ENCODE measurements at places on chromosomes 1 and 21.

DNA sequence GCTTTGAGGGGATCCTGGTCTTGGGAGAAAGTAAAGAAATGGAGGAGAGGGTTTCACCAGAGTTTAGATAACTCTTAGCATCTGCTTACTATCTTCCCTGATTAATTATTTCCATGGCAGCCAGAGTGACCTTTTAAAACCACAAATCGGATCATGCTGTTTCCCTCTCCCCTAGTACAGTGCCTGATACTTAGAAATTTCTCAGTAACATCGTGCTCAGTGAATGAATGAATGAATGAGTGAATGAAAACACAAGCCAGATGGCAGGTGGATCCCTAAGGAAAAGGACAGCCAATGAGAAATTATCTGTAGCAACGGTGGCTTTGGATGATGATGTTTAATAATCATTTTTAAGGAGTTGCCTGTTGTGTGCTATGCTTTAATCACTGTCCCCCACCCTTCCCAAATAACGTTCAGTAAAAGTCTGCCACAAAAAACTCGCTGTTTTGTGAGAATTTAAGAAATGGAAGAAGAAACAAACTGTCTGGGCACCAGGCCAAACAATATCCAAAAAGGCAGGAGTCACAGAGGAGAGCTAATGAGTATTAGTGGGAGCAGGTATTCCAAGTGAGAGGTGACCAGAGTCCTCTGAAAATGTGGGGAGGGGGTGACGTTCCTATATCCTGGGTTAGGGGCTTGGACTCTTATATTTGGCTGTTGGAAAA is 737 bp upstream of the SMAP2 start:
- DNase-seq: no peak

DNA sequence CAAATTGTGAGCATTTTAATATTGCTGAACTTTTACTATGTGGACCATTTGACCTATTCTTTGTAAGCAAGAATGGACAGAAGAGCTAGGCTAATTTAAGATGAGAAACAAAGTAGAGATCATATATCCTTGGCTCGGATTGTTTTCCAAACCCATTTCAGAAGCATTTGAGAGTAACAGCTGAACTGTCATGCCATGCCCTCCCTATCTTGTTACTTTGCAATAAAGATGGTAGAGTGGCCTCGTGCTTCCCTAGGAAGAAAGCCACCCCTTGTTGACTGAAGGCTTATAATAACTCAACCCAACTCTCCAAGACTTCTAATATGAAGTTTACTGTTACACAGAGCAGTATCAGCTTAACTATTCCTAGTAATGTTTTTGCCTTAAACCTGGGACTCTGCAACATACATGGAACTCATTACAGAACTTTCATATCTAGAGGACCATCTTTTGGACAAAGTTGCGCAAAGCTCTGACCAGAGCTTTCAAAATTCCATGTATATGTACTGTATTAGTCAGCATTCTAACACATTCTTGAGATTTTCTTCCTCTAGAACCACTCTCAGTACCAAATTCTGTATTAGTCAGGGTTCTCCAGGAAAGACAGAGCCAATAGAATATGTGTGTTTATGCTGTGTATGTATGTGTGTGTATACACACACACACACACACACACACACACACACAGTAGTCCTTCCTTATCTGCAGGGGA is 68.7 kb downstream of the ADAMTS1 start:
- no peak for DNase-seq

DNA sequence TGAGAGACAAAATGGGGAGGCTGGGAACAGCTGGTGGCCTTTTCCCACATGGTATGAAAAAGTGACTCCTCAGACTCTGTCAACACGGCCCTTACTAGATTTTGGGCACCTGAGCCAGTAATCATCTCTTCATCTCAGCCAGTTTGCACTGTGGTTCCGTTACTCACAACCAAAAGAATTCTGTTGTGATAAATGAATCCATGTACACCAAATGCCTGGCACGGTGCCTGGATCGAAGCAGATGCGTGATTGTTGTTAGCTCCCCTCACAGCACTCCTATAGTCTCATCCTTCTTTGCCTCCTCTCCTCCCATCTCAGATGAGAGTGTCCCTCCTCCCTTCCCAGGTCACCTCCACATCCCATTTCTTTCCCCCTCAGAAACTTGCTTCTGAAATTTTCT is 57.9 kb upstream of the GJB5 start:
- no peak for DNase-seq

DNA sequence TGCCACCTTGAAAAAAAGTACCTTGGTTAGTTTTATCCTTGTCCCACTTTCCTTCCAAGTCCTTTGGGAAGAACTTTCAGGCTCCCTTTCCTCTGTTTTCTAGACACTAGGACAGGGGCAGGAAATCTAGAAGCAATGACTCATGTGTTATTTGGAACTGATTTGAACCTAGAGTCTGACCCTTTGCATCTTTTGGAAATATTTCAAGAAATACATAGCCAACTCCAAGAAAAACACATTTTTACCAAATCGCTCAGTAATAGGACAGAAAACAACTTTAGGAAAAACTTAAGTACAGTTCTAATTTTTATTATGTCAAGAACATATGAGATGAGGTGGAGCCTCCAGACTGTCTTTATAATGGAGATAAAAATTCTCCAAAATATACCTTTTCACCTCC is 292.4 kb downstream of the PTBP2 start:
- no peak for DNase-seq

DNA sequence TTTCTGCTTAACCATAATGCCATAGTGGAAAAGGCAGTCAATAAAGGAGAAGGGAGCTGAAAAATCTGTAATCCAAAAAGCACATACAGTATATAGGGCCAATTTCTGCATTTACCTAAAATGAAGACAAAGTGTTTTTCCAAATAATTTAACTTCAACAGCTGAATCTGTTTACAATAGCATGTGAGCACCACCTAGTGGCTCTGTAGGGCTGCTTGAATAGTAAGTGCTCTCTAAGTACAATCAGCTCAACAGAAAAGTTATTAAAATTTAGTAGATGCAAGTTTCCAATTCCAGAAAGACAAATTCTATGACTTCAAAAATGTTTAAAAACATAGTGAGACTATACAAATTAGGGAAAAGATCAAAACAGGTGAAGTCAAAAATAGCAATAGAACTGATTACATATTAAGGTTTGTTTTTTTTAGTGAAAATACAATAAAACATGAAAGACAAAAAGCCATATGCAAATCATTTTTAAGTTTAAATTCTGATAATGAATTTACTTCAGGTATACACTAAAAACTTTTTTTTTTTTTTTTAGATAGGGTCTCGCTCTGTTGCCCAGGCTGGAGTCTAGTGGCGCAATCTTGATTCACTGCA is 220.0 kb downstream of the SETD4 start:
- peak; percentile 72 for DNase-seq

DNA sequence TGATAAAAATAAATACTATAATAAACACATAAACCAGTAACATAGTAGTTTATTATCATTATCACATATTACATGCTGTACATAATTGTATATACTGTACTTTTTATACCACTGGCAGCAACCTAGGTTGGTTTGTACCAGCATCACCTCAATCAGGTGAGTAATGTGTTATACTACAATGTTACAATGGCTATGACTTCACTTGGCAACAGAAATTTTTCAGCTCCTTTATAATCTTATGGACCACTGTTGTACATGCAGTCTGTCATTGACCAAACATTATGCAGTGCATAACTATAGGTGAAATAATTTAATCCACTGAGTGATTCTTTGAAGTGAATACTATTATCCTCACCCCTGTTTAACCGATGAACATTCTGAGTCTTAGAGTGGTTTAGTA is 44.5 kb downstream of the TNFSF4 start:
- no peak for DNase-seq

DNA sequence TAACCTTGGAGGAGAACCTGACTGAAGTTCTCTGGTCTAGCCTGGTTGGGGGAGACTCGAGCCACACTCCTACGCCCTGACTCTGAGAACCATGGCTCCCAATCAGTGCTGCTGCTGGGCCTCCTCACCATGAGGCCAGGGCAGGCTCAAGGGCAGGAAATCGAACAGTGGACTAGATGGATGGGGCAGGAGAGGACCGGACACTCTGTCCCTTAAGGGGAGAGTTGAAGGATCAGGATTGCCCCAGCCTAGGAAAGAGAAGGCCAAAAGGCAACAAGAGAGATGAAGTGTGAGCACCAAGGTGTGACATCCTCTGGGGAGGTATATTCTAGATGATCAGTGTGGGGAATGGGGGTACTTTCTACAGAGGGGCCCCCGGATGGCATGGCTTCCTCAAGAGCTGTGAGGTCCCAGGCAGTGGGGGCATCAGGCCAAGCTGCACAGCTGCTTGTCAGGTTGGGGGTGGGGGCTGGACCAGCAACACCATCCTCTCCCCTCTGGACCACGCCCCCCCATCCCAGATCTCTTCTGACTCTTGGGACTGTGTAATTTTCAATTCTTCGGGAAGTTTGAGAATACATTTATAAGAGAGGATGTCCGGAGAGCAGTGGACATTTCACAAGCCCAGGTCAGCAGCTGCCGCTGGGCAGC is 34.0 kb downstream of the MX1 start:
- DNase-seq: no peak

DNA sequence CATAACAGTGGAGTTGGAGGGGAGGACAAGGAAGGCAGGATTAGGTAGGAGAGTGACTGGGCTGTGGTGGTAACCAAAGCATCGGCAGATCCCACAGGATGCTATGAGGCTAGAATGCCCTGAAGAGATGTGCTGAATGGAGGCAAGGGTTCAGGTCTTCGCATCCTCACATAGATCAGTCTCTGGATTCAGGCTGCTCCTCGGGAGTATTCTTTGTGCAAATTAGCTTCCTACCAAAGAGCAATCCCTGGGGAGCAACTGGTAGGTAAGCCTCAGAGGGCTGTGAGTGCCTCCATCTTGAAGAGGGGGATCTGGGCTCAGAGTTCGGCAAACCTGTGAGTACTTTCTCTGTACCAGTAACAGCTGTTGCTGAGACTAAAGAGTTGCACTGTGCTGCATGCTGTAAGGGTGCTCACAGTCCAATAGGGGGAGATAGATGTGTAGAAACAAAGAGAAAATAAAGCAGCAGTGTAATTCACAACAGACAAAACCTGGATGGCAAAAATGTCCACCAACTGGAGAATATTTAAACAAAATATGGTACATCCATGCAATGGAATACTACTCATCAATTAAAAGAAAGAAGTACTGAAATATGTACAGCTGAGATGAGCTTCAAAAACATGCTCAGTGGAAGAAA is 322.4 kb upstream of the DEPDC1 start:
- no peak for DNase-seq

- no peak for DNase-seq
Measured at GRCh38 chr1:12464598-12465056, 153.4 kb downstream of the DHRS3 start.

DNA sequence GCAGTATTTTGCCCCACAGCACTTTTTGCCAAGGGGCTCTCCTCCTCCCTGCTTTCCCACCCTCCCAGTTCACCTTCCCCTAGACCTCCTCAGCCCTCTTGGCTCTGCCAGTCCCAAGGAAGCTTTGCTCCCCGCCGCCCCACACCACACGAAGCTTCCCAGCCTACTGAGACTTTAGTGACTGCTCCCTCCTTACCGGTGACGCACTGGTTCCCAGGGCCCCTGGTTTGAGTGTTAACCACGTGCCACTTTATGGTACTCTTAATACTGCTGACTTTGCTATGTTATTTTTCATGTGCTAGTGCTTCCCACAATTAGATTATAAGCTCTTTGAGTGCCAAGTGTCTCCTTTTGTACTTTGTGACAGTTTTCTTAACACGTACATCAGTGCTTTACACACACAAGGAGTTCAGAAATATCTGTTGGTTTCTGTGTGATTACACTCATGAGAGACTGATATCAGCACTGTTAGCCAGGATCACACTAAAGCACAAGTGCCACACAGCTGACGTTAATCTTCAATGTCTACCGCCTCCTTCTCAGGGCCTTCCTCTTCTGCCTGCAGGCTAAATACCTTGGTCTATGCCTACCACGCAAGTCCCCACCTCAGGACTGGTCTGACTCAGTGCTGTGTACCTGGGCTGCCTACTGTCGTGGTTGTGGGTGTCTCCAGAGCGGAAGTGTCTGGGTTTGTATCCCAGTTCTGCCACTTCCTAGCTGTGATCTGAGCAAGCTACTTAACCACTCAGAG is 61.0 kb downstream of the DNTTIP2 start:
- no peak for DNase-seq

DNA sequence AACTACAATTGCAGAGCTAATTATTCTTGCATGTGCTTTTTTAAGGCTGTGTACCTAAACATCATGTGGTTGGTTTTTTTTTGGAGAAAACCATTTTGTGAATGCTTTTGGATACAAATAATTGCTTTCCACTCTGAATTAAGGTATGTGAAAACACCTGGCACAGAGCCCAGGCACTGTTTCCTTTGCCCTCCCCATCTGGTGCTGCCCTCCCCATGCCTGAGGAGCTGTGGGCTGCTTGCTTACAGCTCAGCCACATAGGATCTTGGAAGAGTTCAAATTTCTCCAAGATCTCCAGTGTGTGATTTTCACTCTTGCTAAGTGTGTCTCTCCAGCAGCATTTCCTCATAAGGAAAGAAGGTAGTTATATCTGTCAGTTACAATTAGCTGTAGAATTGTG is 27.8 kb downstream of the DNM3 start:
- DNase-seq: peak; percentile 6

- DNase-seq: no peak
Measured at GRCh38 chr1:84319662-84320061, 18.2 kb downstream of the SAMD13 start.

DNA sequence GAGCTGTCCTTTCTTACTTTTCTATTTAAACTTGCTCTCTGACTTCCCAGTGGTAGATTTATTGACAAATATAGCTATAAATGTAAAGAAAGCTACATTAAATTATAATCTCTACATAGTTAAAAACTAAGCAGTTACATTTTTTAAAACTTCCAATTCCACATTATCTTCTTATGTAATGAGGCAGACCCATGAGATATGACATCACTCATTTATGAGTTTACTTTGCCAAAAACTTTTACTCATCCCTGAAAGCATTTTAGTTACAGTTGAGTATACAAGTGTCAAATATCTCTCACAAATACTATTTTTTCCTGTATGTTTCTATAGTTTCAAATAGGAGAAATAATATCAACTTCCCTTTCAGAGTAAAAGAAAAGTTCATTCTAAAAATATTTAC is 3.8 kb downstream of the NMNAT2 start:
- no peak for DNase-seq

DNA sequence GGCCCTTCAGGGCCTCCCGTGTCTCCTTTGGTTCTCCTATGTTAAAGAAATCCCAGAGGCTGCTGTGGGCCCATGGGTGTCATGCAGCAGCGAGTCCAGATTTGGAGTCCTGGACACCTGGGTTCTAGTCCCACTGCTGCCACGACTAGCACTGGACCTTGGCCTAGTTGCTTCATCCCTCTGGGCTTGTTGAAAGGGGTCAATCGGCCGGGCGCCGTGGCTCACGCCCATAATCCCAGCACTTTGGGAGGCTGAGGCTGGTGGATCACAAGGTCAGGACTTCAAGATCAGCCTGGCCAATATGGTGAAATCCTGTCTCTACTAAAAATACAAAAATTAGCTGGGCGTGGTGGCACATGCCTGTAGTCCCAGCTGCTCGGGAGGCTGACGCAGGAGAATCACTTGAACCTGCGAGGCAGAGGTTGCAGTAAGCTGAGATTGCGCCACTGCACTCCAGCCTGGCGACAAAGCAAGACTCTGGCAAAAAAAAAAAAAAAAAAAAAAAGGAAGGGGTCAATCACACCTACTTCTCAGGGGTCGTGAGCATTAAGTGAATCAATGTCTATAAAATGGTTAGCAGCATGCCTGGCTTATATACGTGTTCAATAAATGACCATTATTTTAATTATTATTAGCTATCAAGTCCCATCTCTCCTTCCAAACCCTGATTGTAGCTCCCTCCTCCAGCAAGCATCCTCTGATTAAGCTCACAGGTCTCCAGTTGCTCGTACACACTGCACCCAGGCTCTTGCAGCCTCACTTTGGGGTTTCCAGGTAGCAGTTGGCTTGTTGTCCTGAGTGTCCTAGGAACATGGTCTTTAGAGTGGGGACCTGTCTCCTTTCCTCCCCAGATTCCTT is 43.8 kb downstream of the KIRREL1 start:
- DNase-seq: no peak

All from left colon (tissue), 2 donors.